Suprapubic skin (tissue), 4 donors: ENCODE measurements at places on chromosomes 13 and 19.

DNA sequence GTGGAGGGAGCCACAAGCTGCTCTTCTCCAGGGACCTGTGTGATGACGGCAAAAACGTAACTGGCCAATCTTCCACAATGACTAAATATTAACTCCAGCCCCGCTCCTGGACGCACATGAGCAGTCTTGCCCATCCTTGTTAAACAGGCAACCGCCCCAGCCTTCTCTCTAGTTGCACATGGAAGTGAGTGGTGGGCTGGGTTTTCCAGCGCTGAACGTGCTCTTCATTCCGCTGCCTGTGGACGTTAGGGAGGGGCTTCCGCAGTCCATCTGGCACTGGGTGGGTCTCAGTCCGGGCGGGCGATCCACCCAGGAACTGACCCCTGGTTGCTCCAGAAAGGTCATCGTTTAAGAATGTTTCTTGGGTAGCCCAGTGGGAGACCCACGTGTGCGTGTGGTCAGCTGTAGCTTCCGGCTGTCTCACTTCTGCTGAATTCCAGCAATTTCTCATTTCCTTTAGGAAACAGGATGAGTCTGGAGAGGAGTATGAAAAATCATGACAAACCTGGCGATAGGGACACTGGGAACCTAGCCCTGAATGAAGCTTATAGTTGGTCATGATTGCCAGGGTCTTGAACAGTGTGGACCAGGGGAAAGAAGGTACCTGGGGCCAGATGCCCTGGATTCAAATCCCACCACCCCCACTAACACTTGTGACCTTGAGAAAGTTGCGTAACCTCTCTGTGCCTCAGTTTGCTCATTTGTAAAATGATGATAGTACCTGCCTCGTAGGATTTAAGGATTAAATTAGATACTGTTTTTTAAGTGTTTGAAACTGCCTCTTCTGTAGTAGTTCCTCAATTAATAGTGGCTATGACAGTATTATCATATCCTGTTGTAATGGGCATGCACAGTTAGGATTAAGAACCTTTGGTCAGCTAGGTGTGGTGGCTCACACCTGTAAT is 92.6 kb downstream of the SIPA1L3 start:
- DNase-seq: peak; percentile 72

GRCh38 chr13:95020298-95020987 is 280.8 kb downstream of the ABCC4 start:
- DNase-seq: no peak

DNA sequence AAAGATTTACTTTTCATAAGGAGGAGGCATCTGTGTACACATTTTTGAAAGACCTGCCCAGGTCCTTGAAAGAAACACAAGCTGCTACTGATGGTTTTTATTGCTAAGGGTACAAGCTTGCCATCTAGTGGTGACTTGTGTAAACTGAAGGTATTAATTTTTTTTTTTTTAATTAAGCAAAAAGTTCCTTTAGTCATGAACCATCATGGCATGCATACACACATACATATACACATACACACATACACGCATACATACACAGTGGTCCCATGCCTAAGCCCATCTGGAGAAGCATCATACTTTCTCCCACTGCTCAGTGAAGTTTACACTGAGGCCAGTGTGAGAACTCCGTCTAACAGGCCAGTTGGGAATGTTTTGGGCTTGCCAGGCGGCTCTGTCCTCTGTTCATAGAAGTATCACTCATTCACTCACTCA is 312.5 kb downstream of the DCLK1 start:
- DNase-seq: no peak

DNA sequence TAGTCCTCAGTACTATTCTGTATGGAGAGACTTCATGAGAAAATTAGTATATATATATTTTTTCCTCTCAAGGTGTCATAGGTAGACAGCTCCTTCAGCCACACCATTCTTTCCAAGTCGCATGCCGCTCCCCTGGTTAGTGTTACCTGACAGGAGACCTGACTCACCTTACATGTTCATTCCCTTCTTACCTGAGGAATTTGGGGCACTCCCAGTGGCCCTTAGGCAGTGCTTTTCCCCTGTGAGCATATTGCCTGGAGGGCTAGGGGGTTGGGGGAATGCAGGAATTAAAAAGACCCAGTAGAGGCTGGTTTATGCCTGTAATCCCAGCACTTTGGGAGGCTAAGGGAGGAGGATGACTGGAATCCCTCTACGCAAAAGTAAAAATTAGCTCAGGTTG is 9.0 kb upstream of the ACTN4 start:
- DNase-seq: no peak

DNA sequence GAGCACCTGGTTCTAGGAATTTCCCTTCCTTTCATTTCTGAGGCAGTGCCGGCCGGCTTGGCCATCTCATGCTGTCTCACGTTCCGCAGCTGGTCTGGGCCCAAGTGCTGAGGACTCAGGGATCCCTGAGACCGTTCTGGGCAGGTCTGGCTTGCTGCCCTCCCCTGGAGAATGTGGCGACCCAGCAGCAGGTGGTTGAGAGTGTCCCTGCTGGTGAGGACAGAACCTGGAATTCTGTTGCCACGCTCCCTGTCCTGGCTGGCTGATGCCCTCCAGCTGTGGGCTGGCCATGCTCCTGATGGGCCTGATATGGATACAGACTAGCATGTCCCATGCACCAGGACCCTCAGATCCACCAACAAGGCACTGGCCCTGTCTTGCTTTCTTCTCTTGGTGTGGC is 114.0 kb upstream of the C1QTNF9B start:
- no peak for DNase-seq

- no peak for DNase-seq
Measured at GRCh38 chr19:45591004-45591637, 6.5 kb upstream of the OPA3 start.
